Dorsolateral prefrontal cortex (tissue), 122 donors: ENCODE measurements at places on chromosomes 4 and X.

DNA sequence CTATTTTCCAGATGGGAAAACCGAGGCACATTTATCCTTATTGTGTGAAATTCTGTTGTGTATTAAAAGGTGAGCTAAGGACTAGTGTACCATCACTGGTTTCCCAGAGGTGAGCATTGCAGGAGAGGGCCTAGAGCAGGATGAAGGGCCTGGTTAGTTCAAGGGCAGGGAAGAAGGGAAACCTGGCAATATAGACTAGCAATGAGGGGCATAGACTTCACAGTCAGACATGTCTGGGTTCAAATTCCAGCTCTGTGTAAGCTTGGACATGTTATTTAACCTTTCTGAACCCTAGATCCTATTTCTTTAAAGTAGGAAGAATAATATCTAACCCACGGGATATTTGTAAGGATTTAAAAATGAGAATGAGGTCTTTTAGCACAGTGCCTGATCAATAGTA, 50.8 kb downstream of the WDR19 start:
- DNase-seq = no peak

DNA sequence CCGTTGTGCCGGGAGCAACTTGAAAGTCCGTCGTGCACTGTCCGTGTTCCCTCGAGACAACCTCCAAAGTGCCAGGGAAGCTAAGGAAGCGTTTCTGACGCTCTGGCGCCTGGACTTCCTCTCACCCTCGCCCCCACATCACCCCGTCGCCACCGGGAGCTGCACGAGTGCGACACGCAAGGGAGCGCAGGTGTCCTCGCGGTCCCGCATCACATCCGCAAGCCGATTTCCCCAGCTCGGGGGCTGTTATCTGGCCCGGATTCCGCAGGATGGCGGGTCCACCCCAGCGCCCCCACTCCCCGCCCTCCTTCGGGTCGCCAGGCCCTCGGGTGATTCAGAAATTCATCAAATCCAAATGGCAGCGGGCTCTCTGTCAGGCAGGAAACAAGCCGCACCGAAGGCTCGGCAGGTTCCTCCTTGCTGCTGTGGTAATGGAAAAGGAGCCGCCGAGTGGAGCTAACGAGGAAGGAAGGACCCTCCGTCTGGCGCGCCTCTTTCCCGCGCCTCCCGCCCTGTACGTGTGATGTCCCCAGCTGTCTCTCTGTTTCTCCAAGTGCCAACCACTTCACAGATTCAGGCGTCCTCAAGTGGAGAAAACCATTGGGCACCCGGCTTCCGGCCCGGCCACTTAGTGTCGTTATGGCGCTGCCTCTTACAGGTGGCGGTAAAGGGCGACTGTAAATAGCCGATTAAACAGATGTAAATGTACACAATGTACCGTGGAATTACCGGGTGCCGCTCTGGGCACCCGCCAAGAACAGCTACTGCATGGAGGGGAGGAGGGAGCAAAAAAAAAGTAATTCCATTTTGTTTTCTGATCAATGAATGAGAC, 921 bp upstream of the SETD7 start:
- DNase-seq = peak; percentile 49

DNA sequence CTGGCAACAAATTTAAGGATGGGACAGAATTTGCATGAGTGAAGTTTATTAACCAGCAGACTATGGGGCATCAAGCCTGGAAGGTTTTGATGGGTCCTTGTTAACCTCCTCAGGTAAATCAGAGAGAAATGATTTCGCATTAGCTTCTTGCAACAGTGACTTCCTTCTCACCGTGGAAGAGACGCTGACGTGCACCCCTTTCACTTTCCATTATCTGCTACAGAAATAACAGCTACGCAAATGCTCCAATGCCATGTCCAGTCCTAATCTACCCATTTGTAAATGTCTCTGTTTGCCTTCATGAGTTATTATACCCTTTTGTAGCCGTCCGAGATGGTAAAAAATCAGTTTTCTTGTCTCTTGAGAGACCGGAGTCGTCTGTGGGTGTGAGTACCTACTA, 100.3 kb downstream of the SLC34A2 start:
- no peak for DNase-seq

DNA sequence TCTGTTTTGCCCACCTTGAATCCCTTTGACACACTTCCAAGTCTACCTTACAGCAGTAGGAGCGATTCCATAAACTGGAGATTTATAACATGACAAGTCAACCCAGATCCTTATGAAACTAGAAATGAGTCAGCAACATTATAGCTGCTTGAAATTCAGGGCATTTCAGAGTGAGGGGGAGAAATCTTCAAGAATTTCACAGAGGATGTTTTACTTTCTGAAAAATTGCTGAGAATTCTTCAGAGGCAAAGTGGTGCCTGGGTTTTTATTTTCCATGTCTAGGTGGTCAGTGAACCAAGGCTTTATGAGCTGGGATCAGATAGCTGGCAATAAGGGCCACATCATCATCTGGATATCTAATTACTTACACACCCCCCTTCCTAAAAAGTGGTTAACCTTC, 119.8 kb downstream of the PPARGC1A start:
- DNase-seq = no peak

- DNase-seq = no peak
Observed at GRCh38 chrX:22742174-22742573, 257.6 kb upstream of the DDX53 start.
